NCI-H1694 treated with DMSO at 0.1 percent for 48 hours (cell line): ENCODE measurements at places on chromosomes 16 and 17.

DNA sequence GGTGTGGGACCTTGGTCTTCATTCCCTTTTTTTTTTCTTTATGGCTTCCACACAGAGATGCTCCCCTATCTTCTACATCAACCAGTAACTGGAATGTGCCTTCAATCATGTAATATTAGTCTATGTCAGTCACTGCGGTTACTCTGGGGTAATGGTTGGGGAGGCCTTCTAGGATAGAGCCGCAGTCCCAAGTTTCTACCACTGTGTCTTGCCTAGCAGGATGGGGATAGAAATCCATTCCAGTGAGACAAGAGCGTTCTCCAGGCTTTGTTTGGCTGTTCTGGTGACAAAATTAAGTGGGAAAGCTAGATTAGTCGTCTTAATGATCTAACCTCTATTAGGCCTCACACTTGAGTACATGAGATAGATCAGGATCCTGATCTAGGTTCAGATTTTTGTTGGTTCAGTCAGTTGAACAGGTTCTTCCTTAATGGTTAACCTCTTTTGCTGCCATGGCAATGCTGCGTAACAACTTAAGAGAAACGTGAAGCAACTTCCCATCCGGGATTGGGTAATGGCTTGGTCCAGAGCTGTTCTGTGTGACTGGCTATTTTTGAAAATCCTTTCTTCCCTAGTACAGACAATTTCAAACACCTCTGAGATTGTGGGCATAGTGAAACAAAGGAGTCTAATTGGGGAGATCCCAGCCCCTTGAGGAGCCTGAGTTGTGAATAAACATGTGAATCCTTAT lies 8.7 kb downstream of the MSL1 start:
- no peak for DNase-seq

DNA sequence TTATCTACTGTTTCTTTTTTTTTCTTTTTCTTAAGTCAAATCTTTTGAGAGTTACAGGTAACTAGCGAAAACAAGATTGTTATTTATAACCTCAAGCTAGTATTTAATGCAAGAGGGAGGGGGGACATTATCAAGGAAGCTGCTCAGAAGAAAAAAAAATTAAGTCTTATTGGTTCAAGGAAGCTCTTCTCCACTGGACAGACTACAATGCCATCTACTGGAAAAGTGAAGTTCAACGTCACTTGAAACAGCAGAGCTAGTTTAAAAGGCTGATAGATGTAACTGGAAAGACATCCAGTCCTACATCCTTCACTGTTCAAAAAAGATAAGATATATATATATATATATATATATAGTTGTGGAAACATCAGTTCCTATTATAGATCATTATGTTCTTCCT lies 418.0 kb upstream of the PSMD7 start:
- DNase-seq: peak; percentile 51

DNA sequence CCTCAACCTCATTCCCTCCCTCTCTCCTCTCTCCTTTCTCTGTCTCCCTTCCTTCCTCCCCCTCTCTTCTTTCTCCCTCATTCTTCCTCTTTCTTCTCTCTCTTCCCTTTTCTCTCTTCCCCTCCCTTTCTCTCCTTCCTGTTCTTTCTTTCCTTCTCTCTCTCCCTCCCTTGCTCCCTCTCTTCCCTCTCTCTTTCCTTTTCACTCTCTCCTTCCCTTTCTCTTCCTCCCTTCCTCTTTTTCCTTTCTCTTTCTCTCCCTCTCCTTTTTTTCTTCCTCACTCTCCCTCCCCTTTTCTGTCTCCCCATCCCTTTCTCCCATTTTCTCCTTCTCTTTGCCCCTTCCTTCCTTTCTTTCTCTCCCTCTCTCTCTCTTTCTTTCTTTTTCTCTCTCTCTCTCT lies 7.9 kb upstream of the ELAC2 start:
- DNase-seq: no peak

DNA sequence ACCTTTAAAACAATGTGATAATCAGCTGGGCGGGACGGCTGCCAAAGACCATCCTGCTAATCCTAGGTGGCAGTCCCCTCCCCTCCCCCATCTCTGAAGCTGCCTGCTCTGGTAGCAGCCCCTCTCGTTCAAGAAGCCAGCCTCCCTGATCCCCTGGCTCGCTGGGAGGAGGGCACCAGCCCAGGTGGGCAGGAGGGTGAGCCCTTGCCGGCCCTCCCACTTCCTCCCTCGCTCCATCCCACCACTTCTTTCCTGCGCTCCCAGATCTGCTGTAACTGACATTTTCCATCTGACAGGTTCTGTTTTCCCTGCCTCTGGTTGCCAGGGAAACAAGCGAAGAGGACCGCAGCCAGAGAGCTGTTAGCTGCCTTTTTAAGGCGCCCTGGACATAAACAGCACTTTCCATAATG lies 155.7 kb upstream of the TNRC6C start:
- DNase-seq: peak; percentile 90

DNA sequence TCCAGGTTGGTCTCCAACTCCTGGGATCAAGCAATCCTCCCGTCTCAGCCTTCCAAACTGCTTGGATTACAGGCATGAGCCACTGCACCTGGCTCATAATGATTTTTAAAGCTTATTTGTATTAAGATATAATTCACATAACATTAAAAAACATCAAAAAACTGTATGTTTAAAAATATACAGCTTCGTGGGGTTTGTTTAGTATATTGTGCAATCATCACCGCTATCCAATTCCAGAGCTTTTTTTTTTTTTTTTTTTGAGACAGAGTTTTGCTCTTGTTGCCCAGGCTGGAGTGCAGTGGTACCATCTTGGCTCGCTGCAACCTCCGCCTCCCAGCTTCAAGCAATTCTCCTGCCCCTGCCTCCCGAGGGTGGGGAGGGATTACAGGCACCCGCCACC lies 11.0 kb upstream of the SLC25A19 start:
- no peak for DNase-seq

- no peak for DNase-seq
Observed at GRCh38 chr16:11417487-11417886, 72.2 kb downstream of the RMI2 start.

DNA sequence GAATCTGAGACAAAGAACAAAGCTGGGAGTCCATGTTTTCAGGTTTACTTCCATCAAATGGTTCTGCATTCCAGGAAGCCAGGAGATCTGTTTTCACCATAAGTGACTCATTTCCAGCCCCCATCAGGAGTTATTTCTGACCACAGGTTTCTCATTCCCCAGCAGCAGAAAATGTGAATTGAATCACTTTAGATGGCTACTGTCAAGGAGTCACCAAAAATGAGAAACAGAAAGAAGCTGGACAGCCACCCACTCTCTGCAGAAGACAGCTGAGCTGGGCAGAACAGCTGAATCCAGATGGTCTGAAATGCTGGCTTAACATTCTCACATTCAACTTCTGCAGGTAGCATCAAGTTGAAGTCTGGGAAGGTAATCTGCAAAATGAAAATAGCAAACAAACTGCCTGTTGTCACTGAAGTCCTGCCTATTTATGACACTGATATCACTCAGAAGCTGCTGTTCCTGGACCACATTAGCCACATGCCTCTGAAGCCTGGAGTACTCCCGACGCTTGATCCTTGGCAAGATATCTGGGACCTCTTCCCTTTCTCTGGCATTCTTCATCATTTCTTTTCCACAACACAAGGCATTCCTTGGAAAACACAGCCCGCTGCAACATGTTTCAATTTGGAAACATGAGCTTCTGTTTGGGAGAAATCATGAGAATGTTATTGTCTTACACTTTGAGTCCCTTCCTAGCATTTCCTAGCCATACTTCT lies 15.3 kb downstream of the CCL11 start:
- no peak for DNase-seq

GRCh38 chr17:74180336-74180735 lies 23.1 kb upstream of the RPL38 start:
- DNase-seq: no peak

DNA sequence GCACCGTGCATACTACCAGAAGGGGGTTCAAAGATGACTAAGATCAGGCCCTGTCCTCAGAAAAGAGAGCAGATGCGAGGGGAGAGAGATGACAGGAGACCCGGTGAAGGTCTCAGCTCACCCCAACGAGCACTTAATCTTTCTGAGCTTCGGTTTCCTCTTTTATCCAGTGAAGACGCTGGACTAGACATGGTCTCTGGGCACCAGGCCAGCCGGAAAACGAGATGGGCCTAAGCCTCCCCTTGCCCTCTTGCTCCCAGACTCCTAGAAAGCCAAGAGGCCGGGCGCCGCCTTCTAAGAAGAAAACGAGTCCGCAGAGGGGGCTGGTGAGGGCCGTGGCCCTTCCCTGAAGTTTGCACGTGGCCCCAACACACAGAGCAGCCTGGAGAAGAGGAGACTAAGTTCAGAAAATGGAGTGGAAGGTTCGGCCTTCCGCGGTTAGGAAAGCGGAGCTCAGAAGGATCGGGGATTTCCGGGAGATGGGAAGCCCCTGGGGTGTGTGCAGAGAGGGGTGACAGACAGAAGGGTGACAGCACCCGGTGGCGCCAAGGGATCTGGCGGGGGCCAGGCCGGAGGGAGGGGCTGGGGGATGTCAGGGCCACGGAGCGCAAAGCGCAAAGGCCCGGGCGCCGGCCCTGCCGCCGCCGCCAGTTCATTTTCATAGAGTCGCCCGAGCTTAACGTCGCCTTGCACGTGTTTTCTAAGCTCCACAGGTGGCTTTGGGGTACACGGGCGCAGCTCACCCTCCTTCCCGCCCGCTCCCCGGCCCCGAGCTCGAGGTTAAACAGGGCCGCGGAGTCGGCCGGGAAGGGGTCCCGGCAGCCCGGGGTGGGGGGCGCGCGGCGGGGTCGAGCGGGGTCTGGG lies 42.1 kb upstream of the BHLHA9 start:
- no peak for DNase-seq

DNA sequence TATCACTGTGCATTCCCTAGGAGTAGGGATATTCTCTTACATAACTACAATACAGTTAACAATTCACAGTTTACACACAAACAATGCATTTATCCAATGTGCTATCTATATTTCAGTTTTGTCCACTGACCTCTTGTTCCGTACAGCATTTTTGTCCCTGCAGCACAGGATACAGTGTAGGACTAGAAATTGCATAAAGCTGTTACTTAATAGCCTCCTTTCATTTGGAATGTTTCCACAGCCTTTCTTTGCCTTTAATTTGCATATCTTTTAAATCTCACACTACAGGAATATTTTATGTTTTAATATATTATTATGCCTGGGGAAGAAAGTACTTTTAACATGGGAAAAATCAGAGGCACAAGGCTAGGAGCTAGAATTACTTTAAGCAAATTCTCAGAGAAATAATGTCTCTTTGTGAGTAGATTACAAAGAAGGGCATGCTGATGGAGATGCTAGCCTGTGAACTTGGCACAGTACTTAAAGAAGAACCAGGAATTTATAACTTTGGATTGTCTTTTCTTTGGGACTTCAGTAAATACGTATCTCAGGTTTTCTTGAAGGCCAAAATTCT lies 144.3 kb downstream of the ITFG1 start:
- DNase-seq: no peak

GRCh38 chr17:17058304-17058703 lies 16.0 kb downstream of the MPRIP start:
- no peak for DNase-seq

DNA sequence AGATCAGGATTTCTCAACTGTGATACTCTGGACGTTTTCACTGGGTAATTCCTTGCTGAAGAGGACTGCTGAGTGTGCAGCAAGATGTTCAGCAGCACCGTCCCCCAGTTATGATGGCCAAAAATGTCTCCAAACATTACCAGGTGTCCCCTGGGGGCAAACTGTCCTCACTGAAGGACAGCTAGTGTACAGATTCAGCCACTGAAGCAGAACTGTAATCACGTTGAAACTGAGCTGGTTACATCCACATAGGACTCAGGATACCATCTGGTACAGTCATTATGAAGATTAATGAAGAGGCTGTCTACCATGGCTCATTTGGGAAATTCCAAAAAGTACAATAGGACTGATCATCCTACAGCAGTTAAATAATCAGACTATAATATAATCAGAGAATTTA lies 43.3 kb upstream of the GINS3 start:
- DNase-seq: peak; percentile 90

- no peak for DNase-seq
Observed at GRCh38 chr16:4415538-4416199, 727 bp downstream of the CORO7 start.

- peak; percentile 22 for DNase-seq
Observed at GRCh38 chr17:80124351-80124981, 22.5 kb downstream of the EIF4A3 start.

DNA sequence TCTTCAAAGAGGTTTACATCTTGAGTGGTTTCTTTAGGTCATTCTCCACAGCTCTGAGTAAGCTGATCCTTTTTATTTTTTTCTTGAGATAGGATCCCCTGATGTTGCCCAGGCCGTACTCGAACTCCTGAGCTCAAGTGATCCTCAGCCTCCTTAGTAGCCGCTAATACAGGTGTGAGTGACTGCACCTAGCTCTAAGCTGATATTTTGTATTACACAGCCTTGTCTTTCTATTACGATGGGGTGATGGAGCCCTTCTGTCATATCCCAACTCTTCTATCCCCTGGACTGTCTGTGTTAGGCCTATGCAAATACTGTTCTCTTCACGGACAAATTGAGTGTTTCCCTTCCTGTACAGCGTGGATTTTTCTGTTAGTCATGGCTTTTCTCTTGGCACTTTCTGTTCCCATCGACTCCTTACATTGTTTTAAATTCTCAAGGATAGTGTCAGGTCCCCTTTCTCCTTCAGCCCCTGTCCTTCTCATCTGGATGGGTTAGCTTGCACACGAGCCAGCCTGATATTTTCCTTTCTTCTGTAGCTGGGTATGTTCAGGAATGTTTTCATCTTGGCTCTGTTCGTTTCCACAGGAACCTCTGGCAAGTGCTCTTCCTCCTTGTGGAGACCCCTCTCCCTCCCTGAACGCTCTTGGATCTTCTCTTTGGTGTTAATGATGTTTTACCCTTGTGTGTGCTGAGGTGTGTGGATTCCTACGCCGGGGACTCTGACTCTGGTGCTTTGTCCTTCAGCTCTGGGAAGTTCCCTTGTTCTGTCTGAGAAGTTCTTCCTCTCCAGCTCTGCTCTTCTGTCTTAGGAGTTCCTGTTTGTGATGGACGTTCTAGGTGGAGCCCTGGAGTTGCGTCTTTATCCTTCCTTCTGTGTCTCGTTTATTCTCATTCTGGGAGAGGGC lies 2.3 kb downstream of the BANP start:
- DNase-seq: no peak

DNA sequence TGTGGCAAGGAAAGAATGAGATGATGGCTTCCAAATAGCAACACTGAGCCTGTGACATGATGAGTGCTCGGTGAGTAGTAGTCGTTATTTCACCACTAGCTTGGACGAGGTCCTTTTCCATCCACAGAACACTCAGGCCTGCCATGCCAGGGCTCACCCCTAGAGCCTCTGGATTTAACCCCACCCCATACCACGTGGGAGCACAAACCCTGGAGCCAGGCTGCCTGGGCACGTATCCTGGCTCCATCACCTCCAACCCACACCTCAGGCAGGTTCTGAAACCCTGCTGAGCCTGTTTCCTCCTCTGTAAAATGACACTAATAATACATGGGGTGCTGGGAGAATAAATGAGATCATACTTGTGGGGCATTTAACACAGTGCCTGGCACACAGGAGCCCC lies 192.4 kb downstream of the KATNIP start:
- DNase-seq: no peak
